ENCODE measurements at places on chromosomes 4 and X.

- no peak for DNase-seq
Observed at GRCh38 chrX:37847733-37848197, 394 bp upstream of the DYNLT3 start.

DNA sequence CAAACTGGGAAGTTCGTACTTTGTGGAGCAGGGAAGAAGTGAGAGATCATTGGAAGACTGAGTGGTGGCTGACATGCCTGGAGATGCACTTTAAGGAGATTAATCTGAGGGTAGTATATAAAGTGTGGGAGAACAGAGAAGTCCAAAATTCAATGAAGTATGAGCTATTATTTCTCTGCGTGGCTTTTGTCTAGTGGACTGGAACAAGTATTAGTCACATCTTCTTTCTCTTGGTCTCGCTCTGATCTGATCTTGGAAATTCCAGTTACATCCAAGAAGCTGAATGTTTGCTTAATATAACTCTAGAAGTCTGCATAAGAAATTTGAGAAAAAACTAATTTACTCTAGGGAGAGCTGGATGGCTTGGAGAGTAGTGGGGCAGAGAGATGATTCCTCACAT, 64.8 kb upstream of the NR0B1 start:
- DNase-seq = no peak

GRCh38 chr4:176377780-176378179, 58.0 kb downstream of the SPCS3 start:
- peak; percentile 35 for DNase-seq

DNA sequence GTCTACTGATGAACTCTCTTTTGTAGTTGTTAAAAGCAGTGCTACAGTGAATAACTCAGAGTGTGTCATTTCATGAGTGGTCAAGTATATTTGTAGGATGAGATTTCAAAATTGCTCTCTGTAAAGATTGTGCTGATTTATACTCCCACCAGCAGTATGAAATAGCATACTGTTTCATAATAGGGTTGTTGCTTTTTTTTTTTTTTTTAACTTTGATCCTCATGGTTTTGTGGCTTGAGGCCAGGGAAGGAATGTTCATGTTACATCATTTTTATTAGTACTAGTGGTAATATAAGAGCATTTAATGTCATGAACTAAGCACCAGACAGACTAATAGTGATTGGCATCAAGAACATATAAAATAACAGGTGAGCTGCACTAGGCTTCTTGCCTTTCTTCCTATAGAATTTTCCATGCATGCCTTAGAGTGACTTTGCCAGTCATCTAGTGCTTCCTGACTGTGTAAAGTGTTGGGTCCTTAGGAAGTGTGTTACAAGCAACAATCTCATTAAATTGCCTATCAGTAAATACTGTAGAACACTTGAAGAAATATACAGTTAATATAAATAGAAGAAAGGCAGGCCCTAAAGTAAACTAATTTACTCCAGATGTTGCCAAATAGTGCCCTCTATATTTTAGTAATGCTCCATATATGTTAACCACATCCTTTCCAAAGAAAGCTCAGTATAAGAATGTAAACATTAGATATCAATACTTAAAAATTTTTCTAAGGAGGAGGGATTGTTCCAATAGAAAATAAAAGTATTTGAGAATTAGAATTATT, 38.6 kb upstream of the MSMO1 start:
- DNase-seq = no peak

DNA sequence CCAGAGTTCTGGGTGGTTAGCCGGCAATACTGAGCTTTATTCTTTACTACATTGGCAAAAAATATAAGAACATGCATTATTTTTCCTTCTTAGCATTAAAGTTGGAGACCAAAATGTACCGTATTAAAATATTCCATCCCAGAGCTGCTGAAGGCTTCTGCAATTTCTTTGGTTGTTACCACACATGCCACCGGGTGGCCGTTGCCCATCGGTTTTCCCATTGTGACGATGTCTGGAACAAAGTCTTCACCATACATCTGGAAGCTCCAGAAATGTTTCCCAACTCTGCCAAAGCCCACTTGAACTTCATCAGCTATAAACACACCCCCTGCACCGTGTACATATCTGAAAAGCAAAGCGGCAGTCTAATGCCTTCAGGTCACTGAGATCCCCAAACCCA, 13.7 kb downstream of the ETNPPL start:
- DNase-seq = no peak

DNA sequence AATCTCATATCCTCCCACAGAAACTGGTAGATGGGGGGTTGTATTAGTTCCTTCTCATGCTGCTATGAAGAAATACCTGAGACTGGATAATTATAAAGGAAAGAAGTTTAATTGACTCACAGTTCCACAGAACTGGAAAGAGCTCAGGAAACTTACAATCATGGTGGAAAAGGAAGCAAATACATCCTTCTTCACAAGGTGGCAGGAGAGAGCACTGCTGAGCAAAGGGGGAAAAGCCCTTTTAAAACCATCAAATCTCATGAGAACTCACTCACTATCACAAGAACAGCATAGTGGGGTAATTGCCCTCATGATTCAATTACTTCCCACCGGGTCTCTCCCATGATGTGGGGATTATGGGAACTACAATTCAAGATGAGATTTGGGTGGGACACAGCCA, 250.5 kb upstream of the GPRIN3 start:
- peak; percentile 24 for DNase-seq

GRCh38 chrX:334331-334891, 15.8 kb upstream of the GTPBP6 start:
- no peak for DNase-seq

DNA sequence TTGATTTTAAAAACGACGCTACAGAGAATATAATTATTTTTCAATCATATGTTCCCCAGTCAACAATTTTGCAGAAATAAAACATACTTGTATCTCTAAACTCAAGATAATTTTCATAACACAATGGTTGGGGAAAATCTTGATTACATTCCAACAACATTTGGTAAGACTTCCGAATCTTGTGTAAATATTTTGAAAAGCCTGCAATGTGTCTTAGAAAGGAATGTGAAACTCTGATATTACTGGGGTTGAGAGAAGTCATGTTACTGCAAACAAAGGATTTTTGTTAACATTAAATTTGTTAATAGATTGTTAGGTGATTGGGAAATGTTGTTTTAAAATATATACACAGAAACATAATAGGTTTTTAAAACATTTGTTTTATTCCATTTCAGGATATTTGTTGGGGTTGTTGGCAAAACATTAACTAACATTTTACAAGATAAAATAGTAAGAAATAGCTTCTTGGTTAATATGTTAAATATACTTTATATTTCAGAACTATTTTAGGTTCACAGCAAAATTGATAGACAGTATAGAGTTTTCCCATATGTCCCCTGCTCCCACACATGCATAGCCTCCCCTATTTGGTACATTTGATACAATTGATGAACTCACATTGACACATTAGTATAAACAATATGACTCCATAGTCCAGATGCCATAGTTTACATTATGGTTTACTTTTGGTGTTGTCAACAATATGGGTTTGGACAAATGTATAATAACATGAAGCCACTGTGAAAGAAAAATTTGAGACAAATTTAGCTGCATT, 218.6 kb upstream of the FAM47A start:
- DNase-seq = no peak

DNA sequence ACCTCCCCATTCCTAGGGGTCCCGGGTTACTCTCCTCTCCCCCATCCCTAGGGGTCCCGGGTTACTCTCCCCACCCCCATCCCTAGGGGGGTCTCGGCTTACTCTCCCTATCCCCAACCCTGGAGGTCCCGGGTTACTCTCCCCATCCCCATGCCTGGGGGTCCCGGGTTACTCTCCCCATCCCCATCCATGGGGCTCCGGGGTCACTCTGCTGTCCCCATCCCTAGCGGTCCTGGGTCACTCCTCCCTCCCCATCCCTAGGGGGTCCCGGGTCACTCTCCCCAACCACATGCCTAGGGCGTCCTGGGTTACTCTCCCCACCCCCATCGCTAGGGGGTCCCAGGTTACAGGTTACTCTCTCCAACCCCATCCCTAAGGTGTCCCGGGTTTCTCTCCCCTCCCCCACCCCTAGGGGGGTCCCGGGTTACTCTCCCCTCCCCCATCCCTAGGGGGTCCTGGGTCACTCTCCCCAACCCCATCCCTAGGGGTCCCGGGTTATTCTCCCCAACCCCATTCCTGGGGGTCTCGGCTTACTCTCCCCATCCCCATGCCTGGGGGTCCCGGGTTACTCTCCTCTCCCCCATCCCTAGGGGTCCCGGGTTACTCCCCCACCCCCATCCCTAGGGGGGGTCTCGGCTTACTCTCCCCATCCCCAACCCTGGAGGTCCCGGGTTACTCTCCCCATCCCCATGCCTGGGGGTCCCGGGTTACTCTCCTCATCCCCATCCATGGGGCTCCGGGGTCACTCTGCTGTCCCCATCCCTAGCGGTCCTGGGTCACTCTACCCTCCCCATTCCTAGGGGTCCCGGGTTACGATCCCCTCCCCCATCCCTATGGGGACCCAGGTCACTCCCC, 821 bp downstream of the ASMTL start:
- no peak for DNase-seq

DNA sequence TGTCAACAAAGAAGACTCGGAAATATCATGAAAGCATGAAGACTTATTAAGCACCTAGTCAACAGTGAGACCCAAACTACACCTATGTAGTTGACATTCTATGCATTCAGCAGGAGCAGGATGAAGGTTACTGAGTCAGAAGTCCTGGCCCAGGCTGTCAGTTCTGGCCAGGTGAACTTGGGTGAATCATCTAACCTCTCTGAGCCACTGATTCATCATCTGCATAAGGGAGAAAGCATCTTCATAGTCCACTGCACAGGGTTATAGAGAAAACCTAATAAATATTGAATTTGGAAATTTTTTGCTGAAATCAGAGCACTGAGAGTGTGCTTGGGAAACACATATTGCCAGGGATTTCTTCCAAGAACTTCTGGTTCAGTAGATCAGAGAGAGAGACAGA, 296.0 kb upstream of the SFRP2 start:
- DNase-seq = no peak

DNA sequence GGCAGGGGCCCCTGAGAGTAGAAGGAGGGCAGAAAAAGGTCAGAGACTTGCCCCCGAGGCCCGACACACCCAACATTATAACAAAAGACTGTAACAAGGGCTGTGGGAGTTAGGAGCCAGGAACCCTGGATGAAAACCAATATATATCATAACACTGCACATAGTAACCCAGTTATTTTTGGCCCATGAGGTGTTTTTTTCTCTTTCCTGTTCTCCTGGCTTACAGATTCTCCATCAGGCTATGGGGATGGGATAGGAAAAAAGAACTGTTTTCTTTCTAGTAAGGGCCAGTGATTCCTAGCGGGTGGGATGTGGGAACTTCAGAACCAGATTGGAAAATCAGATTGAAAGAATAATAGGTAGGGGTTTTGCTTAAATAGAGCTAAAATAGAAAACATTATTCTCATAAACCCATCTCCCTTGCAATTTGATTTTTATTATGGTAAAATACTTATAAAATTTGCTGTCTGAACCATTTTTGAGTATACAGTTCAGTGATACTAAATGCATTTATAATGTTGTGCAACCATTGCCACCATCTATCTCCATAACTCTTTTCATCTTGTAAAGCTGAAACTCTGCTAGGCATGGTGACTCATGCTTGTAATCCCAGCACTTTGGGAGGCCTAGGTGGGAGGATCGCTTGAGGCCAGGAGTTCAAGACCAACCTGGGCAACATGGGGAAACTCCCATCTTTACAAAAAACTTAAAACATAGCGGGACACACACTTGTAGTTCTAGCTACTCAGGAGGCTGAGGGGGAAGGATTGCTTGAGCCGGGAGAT, 33.5 kb downstream of the SNX25 start:
- no peak for DNase-seq

GRCh38 chr4:15438939-15439524, 11.2 kb downstream of the C1QTNF7 start:
- DNase-seq = no peak

- no peak for DNase-seq
Observed at GRCh38 chr4:66331761-66332160, 661.5 kb upstream of the EPHA5 start.

- no peak for DNase-seq
Observed at GRCh38 chr4:155805016-155805415, 46.2 kb downstream of the GUCY1B1 start.

DNA sequence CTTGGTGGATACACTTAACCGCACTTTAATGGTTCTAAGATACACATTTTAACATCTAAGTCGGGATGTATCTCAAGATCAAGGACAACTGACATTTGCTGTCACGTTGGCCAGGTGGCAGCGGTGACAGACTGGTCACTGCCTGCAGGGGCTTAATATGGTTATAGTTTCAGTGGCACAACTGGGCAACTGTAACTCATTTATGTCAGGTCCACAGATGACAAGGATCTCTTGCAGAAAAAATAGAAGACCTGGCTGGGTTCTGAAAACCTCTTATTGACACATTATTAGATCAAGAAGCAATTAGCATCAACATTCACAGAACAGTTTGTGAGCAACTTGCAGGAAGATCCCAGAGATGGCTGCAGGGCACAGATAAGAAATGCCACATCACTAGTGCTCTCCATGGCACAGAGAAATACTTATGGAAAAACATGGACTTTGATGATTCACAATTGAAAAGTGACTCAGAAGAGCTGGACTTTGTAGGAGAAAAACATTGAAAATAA, 99.6 kb upstream of the SORBS2 start:
- no peak for DNase-seq

GRCh38 chrX:22147942-22148341, 115.8 kb downstream of the PHEX start:
- DNase-seq = no peak

DNA sequence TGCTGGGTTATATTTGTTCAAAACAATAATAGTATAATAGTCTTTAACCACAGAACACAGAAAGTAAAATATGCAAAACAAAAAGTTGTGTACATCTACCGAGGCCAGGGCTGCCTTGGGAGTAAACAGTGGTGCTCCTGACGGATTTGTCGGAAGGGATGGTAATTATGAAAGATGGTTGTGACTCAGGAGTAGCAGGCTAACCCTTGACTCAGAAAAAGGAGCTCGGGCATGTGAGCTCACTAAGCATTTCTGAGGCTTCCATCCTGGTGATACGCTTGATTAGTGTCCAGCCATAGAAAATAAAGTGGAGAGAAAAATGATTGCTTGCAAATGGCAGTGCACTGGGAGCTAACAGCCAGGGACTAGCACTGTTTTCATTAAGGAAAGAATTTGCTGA, 53.2 kb upstream of the SPANXB1 start:
- no peak for DNase-seq

- DNase-seq = no peak
Observed at GRCh38 chr4:141810038-141810711, 173.8 kb downstream of the IL15 start.

Data from Kasumi-1 (cell line).